ENCODE measurements at places on chromosomes 2 and 18. TPM values are rescaled to one million over a fixed set of nuclear protein-coding genes. Genes with fewer than 3 reads are reported as not detected.

Gene ASB18
- not detected for total RNA-seq

Gene TSPYL6
- total RNA-seq, result not detected

Gene ZRANB3
- 7.6 TPM for total RNA-seq

Gene SLC38A11
- total RNA-seq, result 0.55 TPM

Gene SCN7A
- 0.14 TPM for total RNA-seq

Gene WDR54
- 26.6 TPM for total RNA-seq

All from smooth muscle cell of bladder (primary cell).